Cardiac muscle cell (in vitro differentiated cells and primary cell): ENCODE measurements at places on chromosomes 2 and 18.

DNA sequence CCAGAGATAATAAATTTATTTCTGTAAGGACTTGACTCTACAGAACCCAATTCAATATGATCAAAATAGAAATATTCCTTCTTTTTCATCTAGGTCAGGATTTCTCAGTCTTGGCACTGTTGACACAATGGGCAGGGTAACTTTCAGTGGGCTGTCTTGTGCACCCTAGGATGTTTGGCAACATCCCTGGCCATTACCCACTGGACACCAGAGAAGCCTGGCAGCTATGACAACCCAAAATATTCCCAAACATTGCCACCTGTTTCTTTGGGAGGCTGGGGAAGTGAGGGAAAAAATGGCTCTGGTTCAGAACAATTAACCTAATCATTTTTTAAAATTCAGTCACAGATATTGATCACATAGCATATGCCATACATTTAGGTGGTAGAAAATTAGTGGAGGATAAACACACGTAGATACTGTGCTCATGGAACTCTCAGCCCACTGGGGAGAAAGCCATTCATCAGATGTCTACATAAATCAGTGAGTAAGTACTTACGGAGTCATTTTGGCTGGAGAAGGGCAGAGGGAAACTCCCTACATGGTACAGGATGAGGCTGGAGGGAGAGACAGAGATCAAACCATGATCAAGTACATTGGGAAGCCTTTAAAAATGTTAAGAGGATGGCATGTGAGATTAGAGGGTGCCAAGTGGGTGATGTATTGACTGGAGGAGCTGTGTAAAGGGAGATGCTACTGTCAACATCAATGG, 718 bp upstream of the TNP1 start:
- no peaks in the 10 kb centered on the region for H3K36me3 ChIP-seq
- DNase-seq = no peak
- peaks cover 6% of the 10 kb centered on the region for H3K27me3 ChIP-seq
- peaks cover 21% of the 10 kb centered on the region for H3K4me1 ChIP-seq
- no peak overlapping the region for H3K27ac ChIP-seq
- H3K4me3 ChIP-seq = no peak overlapping the region

GRCh38 chr2:20223407-20224163, 1.3 kb downstream of the SDC1 start:
- no peak overlapping the region for H3K27ac ChIP-seq
- no peaks in the 10 kb centered on the region for H3K4me1 ChIP-seq
- peak; percentile 64 for DNase-seq
- H3K4me3 ChIP-seq = peak overlapping the region; percentile 64

DNA sequence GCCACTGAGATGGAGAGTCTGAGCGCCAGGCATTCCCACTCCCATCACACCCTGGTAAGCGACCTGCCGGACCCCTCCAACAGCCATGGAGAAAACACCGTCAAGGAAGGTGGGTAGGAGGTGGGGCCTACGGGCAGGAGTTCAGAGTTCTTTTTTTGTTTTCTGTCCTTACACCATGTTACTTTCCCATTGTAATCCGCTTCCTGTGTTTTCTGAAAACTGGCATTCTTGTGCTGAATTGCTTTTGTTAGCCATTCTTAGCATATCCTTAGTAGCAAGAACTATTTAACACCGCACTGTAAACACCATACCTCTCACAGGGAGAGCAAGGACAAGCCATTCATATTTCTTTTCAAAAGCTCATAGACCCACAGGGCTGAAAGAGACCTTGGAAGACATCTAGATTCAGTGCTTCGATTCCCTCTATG, 46.2 kb downstream of the UNC80 start:
- H3K4me1 ChIP-seq = peaks cover 3% of the 10 kb centered on the region
- H3K4me3 ChIP-seq = no peak overlapping the region
- no peaks in the 10 kb centered on the region for H3K27me3 ChIP-seq
- H3K36me3 ChIP-seq = no peaks in the 10 kb centered on the region

DNA sequence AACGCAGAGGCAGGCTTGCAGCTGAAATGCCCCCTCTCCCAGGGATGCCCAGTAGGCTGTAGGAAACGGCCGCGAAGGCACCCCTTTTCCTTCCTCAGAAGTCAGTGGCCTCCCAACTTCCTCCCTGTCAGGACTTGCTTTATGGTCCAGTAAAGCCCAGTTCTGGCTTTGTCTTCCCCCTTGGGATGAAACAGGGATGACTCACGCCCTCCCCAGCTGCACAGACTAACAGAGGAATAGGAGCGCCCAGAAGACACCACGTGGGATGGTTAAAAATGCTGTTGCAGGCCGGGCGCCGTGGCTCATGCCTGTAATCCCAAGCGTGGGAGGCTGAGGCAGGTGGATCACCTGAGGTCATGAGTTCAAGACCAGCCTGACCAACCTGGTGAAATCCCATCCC, 6.9 kb downstream of the CREG2 start:
- DNase-seq = no peak
- peaks cover 7% of the 10 kb centered on the region for H3K4me1 ChIP-seq
- no peak overlapping the region for H3K4me3 ChIP-seq
